ENCODE measurements at places on chromosomes 5 and 9.
A peak's percentile ranks its signal among the peaks of the same experiment; 100 is the strongest.

- peak; percentile 67 for DNase-seq
Observed at GRCh38 chr5:160467555-160468362, 46.1 kb downstream of the PTTG1 start.

DNA sequence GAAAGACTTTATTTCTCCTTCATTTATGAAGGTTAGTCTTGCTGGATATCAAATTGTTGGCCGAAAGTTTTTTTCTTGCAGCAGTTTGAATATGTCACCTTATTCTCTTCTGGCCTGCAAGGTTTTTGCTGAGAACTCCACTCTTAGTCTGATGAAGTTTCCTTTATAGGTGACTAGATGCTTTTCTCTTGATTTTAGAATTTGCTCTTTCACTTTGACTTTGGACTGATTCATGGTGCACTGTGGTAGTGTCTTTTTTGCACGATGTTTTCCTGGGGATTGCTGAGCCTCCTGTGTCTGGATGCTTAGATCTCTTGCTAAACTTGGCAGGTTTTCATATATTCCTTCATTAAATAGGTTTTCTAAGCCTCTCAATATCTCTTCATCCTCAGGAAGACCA lies 12.4 kb downstream of the AHRR start:
- no peak for DNase-seq

DNA sequence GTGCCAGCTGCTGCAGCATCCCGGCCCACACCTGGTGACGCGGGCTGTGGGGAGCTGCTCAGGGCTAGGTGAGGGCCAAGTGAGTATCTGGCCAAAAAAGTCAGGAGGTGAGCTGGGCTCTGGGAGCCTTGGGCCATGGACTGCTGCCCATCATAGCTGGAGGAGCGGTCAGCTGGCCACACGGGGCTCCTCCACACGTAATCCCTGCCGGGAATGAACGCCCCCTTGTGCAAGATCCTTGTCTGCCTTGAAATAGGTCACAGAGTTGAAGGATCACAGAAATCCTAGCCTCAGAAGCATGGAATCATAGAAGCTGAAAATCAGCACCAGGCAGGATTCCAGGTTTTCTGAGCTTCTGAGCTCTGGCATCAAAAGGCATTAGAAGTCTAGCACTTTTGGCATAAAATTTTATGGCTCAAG lies 16.8 kb upstream of the COL27A1 start:
- DNase-seq: no peak

- DNase-seq: no peak
Observed at GRCh38 chr5:169682026-169682425, 45.0 kb downstream of the DOCK2 start.

DNA sequence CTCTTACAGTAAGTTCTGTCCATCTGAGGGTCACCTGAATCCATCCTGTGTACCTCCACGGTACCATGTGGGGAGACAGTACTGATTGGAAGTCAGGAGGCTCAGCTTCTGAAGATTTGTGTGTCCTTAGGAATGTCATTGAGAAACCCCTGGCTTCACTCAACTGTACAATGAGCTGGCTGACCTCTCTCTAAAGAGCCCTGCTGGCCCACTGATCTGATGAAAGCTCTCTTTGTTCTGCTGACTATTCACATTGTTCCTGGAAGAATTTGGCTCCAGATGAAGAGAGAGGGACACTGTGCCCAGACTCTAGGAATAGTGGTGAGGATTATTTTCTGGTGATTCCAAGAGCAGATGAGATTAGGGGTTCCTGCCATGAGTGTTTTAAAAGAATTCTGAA lies 141.2 kb downstream of the LURAP1L start:
- peak; percentile 14 for DNase-seq

GRCh38 chr5:174145091-174145490 lies 99.6 kb downstream of the NSG2 start:
- DNase-seq: no peak

DNA sequence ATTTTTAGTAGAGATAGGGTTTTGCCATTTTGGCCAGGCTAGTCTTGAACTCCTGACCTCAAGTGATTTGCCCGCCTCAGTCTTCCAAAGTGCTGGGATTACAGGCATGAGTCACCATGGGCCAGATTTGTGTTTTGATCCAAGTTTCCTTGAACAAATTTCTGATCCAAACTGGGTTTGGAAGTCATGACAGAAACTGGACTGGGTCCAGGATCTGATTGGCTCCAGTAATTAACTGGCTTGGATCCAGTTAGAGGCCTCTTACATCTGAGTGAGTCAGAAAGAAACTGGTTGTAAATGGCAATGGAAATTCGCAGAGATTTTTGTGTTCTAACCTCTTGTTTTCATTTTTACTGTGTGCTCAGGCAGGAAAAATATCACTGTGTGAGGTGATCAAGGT lies 141.6 kb downstream of the SLC25A46 start:
- peak; percentile 19 for DNase-seq

GRCh38 chr5:103228061-103228460 lies 30.5 kb upstream of the MACIR start:
- DNase-seq: no peak

GRCh38 chr9:20255052-20255451 lies 367.2 kb downstream of the MLLT3 start:
- DNase-seq: no peak

- no peak for DNase-seq
Observed at GRCh38 chr9:20552874-20553557, 69.3 kb downstream of the MLLT3 start.

- DNase-seq: no peak
Observed at GRCh38 chr5:82287625-82288024, 9.5 kb upstream of the RPS23 start.

GRCh38 chr9:100492952-100493351 lies 20.0 kb downstream of the TMEFF1 start:
- DNase-seq: peak; percentile 63

DNA sequence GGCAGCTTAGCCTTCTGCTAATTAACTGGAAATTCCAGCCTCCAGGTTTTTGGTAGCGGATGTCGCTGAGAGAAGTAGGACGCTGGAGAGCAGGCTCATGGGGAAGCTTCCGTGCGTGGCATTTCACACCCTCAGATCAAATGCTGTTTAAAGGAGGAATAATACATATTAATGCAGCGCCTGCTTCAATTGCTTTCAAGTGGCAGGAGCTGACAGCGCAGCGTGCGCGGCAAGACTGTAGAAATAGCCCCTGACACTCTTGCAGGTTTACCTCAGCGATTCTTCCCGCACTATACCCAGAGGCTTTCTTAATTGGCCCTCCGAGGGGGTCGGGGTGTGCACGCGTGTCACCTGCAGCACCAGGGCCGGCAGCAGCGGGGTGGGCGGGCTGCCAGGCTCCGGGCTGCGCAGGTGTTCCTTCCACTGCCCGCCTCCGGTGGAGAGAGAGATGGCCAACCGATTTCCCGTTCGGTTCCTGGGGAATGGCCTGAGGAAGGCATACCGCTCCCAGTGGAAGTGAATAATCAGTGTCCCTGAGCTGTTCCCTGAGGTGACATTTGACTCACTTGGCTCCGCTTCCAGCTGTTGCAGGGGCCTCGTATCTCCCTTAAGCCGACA lies 427.9 kb downstream of the KCTD16 start:
- no peak for DNase-seq

GRCh38 chr5:123359454-123360200 lies 63.6 kb downstream of the CEP120 start:
- no peak for DNase-seq

- DNase-seq: no peak
Observed at GRCh38 chr9:21510806-21511205, 28.7 kb upstream of the IFNE start.

DNA sequence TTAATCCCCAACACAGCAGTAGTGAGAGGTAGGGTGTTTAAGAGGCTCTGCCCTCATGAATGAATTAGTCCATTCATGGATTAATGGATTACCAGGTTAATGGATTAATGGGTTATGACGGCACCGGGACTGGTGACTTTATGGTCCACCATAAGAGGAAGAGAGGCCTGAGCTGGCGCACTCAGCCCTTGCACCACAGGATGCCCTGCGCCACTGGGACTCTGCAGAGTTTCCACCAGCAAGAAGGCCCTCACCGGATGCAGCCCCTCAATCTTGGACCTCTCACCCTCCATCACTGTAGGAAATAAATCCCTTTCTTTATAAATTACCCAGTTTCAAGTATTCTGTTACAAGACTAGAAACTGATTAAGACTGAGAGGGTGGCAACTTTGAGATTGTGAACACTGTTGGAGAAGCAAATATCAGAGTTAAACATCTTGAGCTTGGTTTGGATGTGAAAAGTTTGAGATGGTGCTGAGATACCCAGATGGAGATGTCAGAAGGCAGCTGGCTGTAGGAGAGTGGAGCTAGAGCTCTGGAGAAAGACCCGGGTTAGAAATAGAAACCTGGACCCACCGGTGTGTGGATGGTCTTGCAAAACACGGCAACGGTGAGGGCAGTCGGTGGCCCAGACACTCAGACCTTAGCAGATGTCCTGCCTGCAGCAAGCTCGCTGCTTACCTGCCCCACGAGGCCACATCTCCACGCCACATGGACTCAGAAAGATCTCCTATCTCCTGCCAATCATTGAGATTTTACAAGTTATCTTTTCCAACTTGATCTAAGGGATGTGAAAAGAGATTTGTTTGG lies 98.8 kb downstream of the HSD17B3 start:
- DNase-seq: no peak

- no peak for DNase-seq
Observed at GRCh38 chr5:138805096-138805495, 51.9 kb downstream of the CTNNA1 start.

DNA sequence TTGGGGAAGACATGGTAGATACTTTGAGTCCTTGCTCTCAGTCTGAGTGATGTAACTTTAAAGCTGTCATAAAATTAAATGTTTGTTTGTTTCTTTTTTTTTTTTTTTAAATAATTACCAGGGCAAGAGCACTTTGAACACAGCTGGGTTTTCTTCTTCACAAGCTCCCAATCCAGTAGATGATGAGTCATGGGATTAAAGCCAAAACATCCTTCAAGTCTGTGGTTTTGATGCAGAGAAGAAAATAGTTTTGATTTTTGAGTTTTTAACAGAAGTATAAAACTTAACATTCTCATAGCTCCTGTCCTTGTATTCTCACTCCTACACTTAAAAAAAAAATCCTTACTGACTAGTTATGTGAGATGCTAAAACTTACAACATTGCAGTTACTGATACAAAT lies 34.8 kb upstream of the IL31RA start:
- DNase-seq: peak; percentile 74
